ENCODE measurements at places on chromosomes 5 and 9. TPM values are rescaled to one million over a fixed set of nuclear protein-coding genes. Genes with fewer than 3 reads are reported as not detected.

Gene PAPPA
- 4.9 TPM for total RNA-seq

Gene MOB3B
- 9.4 TPM for total RNA-seq

Gene SLC2A8
- 38.4 TPM for total RNA-seq

Gene WDR38
- total RNA-seq, result not detected

Gene CPEB4
- 56.4 TPM for total RNA-seq

Gene ZDHHC11B
- 15.6 TPM for total RNA-seq

Gene CCDC192
- 1.2 TPM for total RNA-seq

Gene GBGT1
- total RNA-seq, result 17.2 TPM

Gene PCDHB5
- 2.9 TPM for total RNA-seq

Gene IRGM
- 1.2 TPM for total RNA-seq

Gene STK32A
- 9.7 TPM for total RNA-seq

Gene ADCY2
- total RNA-seq, result 13.1 TPM

Gene SLCO6A1
- not detected for total RNA-seq

Gene SLC25A2
- 1.3 TPM for total RNA-seq

Gene ACTBL2
- total RNA-seq, result not detected

Gene DMRT2
- total RNA-seq, result 0.26 TPM

Gene SUSD3
- 3.0 TPM for total RNA-seq

Gene PCDHGC5
- total RNA-seq, result 2.8 TPM

Gene CCNJL
- total RNA-seq, result 12.4 TPM

Gene PRDM9
- total RNA-seq, result not detected

Gene COL23A1
- total RNA-seq, result 3.5 TPM

Gene PCDHA9
- 0.34 TPM for total RNA-seq

Gene MEGF10
- 1.1 TPM for total RNA-seq

Gene RABGAP1
- total RNA-seq, result 96.4 TPM

Gene BRINP1
- total RNA-seq, result 1.8 TPM

Gene SLC4A9
- 0.13 TPM for total RNA-seq

Gene OR13D1
- not detected for total RNA-seq

Gene CER1
- total RNA-seq, result not detected

Gene CDC42SE2
- 39.6 TPM for total RNA-seq

Gene RORB
- total RNA-seq, result 3.0 TPM

Gene CKMT2
- 6.6 TPM for total RNA-seq

Gene ROR2
- total RNA-seq, result 16.7 TPM

Gene INSL6
- not detected for total RNA-seq

Gene EQTN
- total RNA-seq, result 0.44 TPM

Gene PCDHA1
- not detected for total RNA-seq

Gene PPIC
- total RNA-seq, result 39.2 TPM

Gene CDC25C
- not detected for total RNA-seq

Gene FOXI1
- not detected for total RNA-seq

Gene WNK2
- total RNA-seq, result 40.0 TPM

Gene IL4
- total RNA-seq, result not detected

Gene DBN1
- total RNA-seq, result 41.5 TPM

Gene HMCN2
- 9.5 TPM for total RNA-seq

Gene CERCAM
- 51.3 TPM for total RNA-seq

Gene HACD4
- total RNA-seq, result 4.1 TPM

Gene DMRTA1
- 0.99 TPM for total RNA-seq

Gene LCN10
- 40.6 TPM for total RNA-seq

Gene RAD23B
- 132 TPM for total RNA-seq

Gene ROPN1L
- total RNA-seq, result not detected

Gene PCAT7
- 0.94 TPM for total RNA-seq

Gene SLC36A3
- not detected for total RNA-seq

Gene CMBL
- 20.7 TPM for total RNA-seq

Gene NPR3
- 1.4 TPM for total RNA-seq

Gene SLC2A6
- total RNA-seq, result 19.6 TPM

Gene NEURL1B
- total RNA-seq, result 35.0 TPM

Gene ANKRD20A1
- 4.4 TPM for total RNA-seq

Gene PCDHB15
- 4.3 TPM for total RNA-seq

Gene LPAR1
- 67.6 TPM for total RNA-seq

Gene KIF4B
- total RNA-seq, result not detected

Gene BSPRY
- total RNA-seq, result 10.2 TPM
